ENCODE measurements at places on chromosomes 7 and 10.

GRCh38 chr10:6108631-6109443, 20.0 kb downstream of the RBM17 start:
- peak; percentile 9 for DNase-seq

DNA sequence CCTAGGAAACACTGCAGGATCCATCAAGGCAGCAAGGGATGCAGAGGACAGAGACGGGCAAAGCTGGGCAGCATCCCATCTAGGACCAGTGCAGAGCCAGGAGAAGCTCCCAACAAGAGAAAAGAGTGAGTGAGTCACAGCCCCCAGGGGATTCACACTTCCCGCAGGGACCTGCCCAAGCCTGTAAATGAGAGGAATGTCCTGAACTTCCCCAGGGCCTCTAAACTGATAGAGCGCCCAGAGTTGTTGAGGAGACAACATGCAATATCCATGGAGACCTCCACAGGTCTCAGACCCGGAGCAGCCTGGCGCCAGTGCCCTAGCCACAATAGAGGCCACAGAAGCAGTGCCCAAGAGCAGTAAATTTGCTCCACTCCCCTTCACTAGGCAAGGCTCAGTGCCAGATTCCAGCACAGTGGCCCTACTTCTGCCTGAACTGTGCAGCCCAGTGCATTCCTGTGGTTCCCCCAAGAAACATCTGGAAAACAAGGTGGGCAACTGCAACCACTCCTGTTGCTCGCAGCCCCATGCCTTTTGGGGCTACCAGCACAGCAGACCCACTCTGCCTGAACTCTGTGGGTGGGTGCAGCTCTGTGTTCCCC, 567.5 kb downstream of the POM121L12 start:
- no peak for DNase-seq

- DNase-seq: no peak
Measured at GRCh38 chr7:79453558-79454360, at the start of gene MAGI2. Gene MAGI2, minus strand, starts transcription at chr7:79453667. Its CDS starts 347 bp downstream, at chr7:79453320.

DNA sequence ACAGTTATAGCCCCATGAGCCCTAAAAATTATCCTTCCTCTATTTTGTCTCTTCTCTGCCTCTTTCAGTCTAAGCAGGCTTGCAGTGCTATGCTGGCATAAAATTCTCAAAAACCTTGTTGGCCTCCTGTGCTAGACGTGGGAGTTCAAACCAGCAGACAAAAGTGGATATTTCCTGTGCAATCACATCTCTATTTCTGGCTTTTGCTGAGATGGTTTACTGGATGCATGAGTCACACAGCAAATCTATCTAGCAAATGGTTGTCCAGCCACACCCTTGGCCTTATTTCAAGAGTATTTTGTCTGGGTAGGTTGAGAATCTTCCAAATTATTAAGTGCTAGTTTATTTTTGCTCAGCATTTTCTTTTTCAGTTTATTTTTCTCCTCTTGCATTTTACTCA, 370.8 kb downstream of the CDC14C start:
- DNase-seq: no peak

GRCh38 chr10:111089293-111089692, 12.5 kb downstream of the ADRA2A start:
- no peak for DNase-seq

DNA sequence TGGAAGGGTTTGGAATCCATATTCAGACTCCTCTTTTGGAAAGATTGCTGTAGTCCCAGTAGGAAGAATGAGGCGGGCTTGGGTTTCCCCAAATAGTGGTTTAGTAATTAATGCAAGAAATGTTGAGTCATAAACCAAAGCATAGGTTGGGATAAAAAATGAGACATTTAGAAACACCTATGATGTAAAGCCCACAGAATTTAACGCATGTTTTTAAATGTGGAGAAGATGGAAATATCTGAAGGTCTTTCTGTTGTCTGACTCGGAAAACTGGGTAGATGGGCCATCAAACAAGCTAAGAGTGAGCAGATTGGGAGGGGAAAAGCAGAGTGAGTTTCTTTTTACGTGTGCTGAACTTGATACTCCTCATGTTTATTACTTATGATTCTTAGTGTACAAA, 62.2 kb downstream of the LANCL2 start:
- no peak for DNase-seq

- no peak for DNase-seq
Measured at GRCh38 chr10:58444321-58444720, 59.1 kb downstream of the TFAM start.

GRCh38 chr10:127997937-127998336, 91.0 kb downstream of the PTPRE start:
- DNase-seq: no peak

GRCh38 chr10:63583397-63583796, 62.2 kb downstream of the REEP3 start:
- no peak for DNase-seq

- no peak for DNase-seq
Measured at GRCh38 chr10:34179280-34179679, 635.8 kb downstream of the PARD3 start.

All from CMK (cell line).